Activated CD4-positive, CD25-positive, alpha-beta regulatory T cell (primary cell): ENCODE measurements at places on chromosomes 13 and 19.
A peak's percentile ranks its signal among the peaks of the same experiment; 100 is the strongest.

- DNase-seq: no peak
These were observed 36.3 kb downstream of the ELF1 start for GRCh38 chr13:40982772-40983171.

GRCh38 chr19:37979547-37980082 is 72.6 kb downstream of the SIPA1L3 start:
- no peak for DNase-seq

GRCh38 chr19:10812902-10813404 is 23.1 kb downstream of the TMED1 start:
- no peak for DNase-seq

- DNase-seq: no peak
These were observed 197.8 kb downstream of the TEX29 start for GRCh38 chr13:111518161-111518792.

DNA sequence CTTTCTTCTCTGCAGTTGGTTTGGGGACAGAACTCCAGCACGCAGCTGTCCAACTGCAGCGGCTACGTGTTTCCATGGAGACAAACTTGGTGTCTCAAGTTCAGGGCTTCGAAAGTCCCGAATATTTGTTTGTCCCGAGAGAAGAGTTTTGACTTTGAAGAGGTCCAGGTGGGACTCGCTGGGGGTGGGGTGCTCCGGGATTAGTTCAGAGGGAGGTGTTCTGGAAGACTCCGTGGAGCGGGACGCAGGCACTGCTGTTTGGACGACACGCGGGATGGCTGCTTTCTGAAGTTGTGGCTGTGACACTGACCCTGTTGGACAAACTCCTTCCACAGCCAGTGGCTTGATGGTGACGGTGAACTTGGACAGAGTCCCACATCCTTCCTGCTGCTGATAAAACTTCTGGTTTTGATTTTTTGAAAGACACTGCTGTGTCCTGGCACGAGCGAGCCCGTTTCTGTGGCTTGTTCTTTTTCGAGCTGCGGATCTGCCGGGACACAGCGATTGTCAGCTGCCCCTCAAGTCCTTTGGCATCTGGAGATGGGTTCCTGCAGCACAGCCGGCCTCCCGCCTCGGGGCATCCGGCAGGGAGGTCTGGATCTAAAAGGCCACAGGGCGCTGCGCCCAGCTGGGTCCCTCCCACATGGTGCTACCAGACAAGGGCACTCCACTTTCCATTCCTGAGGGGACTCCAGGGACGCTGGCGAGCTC is 15.9 kb upstream of the RANBP3 start:
- no peak for DNase-seq

DNA sequence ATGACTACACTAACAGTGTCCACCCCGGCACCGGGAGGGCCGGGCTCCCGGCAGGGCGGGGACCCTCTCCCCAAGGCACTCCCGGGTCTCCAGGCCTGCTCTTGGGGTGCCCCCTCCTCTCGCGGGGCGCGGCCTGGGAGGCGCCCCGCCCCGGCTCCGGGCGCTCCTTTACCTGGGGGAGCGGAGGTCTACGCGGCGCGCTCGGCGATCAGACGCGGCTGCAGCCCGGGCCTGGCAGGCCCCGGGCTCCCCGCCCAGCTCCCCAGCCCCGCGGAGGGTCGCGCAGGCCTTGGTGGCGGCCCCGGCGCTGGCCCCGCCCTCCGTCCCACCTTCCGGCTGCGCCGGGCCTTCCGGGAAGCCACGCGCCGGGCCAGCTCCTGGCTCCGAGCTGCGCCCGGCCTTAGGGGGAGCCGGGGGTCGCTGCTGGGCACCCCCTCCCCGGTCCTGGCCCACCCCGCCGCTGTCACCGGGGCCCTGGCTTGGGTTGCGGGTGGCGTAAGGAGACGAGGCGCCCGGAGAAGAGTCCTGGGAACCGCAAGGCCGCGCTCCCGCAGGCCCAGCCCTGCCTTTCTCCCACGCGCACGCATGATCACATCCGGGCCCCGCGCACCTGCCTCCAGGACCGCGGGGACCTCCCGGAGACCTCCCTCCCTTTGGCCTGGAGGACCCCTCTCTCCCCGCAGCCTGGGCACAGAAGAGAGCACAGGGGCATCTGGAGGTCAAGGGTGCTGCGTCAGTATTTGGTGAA is at the start of gene C19orf12:
C19orf12 (minus strand) TSS at position 309 of the 748 bp plus-strand sequence. CDS start 6,848 bp downstream, outside the sequence.
- peak; percentile 38 for DNase-seq

- DNase-seq: no peak
These were observed 11.3 kb downstream of the CACNG6 start for GRCh38 chr19:54002495-54003315.

GRCh38 chr19:41714598-41714997 is 6.2 kb downstream of the CEACAM5 start:
- no peak for DNase-seq

DNA sequence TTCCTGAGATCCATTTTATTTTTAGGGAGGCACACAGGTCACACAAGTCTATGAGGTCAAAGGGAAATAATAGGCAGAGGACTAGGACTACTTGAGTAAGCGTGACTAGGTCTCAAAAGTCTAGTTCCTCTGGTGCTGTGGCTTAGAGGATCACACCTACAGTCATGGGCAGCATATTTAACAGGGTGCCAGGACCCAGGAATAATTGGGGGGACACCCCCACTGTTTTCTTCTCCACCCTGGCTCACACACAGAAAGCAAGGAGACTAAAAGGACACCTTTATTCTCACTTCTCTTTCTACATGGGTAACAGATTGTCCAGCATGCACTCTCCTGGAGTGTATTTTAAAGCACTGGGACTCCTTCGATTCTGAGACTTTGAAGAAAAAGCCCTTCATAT is 26.2 kb downstream of the OXGR1 start:
- no peak for DNase-seq

- no peak for DNase-seq
These were observed 1.6 kb downstream of the FAM83E start for GRCh38 chr19:48613024-48613851.

DNA sequence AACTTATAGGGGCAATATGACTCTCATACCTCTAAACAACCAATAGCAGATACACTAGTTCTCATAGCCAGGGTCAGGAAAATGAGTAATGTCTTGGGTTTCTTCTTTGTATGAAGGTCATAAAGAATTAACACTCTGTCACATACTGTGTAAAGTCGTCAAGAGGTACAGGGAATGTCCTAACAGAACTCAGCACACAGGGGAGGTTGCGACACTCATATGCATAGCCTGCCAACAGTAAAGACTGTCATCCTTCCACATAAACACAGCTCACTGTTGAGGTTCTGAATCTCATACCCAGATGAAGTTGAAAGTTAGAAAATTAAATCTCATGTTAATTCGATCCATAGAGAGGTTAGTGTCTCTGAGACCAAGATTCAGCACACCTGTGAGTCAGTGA is 34.2 kb upstream of the ZNF254 start:
- DNase-seq: no peak

DNA sequence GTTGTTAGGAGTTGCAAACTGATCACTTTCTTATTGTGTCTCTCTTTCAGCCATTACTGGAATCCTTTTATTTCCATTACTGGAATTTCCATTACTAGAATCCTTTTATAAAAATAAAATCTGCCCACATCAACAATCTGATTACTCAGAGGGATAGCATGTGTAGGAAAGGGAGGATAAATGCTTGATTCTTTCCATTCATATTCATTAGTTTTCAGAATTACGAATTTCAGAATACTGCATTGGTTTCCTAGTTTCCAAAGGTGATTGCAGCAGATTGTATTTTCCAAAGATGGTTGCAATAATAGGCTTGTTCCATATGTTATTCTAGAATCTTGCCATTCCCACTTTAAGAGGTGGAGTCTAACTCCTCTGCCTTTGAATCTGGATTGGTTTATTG is 37.1 kb downstream of the ZNF146 start:
- no peak for DNase-seq

- no peak for DNase-seq
These were observed 18.4 kb downstream of the CD177 start for GRCh38 chr19:43371909-43372308.

DNA sequence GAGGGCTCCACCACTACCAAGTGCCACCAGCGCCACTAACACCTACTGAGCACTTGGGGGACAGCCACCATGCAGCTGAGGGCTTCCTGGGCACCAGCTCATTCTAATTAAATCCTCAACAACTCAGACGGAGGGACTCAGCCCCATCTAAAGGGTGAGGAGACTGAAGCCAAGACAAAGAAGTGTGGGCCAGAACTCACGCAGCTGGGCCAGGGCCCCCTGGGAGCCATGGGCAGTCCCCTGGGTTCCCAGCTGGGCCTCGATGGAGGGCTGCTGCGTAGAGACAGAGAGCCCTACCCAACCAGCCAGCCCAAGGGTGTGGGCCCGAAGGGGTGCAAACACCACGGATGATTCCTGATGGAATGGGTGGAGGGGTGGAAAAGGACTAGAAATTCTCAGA is 12.8 kb upstream of the PRKD2 start:
- DNase-seq: no peak

DNA sequence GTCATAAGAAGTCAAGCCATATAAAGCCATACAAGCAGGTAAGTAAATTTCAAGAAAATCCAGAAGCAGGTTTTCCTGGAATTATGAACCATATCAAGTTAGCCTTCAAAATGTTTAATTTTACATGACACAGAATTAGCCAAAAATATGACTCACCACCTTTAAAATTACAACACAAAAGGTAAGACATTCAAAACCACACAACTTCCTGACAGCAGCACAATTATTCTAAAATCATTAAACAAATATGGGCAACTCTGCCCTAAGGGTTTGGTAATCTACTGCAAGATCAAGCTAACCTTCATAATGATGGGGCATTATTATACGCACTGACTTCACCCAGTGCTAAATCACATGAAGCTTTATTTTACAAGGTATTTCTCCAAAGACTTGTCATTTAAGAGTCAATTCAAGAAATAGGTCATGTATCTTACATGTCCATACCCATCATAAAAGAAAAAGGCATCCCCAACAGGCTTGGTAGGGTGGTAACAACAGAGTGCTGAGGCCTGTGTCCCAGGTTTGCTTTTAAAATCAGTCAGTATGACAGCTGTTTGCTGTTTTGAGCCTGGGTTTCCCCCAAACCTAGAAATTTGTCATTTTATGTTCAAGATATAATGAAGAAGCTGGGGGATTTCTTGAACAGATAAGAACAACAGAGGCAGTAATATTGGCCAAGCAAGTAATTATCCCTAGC is 15.2 kb downstream of the RCBTB1 start:
- no peak for DNase-seq

DNA sequence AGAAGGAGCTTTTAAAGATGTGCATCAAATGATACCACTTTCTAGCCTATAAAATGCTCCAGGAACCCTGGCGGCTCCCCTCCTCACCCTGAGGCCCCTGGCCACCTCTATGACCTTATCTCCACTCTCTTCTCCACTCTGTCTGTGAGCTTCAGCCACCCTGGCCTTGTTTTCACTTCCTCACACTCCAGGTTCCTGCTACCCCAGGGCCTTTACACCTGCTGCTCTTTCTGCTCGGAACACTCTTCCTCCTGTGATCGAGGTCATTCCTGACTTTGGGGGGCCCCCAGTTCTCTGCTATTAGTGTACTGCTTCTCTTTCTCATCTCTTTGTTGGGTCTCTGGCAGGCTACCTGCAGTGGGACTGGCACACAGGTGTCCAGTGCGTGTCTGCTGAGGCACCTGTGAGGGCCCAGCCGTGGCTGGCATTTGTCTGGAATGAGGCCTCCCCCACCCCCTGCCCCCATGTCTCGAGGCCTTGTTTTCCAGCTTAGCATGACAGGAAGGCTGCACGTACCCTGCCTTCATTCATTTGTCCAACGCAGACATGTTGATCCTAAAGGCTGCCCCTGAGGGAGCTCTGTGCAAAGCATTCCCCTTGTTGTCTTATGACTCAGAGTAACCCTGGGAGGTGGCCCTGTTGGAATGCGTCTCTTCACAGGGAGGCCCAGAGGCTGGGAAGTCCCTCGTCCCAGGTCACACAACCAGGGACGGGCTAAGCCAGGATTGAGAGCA is 2.3 kb downstream of the DDA1 start:
- no peak for DNase-seq

DNA sequence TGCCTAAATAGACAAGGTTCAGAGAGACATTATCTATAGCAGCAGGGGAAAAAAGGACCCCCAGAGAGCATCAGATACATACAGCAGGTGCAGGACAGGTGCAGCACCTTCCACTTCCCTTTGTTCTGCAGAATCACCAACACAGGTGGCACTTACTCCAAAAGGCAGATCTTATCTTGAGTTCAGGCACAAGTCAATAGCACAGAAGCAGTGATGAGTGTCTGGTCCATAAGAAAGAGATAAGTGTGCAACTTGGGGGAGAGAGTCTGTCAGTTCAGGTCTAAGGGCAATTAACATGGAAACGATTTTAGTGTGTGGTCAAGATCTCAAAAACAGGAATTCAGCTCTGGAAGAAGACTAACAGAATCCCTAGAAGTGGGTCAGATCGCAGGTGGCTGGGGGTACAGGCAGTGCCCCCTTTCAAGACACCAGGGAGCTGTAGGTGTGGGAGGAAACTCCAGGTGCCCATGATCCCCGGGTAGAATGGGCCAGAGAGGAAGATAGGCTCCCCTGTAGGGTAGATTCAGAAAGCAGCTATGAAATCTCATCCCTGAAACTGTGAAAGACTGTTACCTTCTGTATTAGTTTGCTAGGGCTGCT is 40.6 kb downstream of the TNFSF11 start:
- DNase-seq: no peak

GRCh38 chr13:29454931-29455481 is 140.5 kb downstream of the SLC7A1 start:
- DNase-seq: no peak

DNA sequence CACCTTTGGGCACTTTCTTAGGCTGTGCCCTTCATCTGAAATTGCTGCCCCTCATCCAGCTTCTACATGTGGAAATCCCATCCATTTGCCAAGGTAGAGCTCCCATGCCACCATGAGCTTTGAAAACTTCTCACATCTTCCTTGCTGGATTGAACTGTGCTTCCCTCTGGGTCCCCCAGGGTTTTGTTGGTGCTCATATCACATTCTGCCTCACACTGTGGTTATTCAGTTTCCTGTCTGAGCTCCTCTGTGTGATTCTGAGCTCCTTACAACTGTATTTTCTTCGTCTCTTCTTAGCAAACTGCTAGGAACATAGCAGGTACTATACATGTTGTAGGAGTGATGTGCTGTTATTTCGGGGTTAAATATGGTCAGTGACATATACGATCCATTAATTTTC is 74.9 kb upstream of the KL start:
- no peak for DNase-seq

- no peak for DNase-seq
These were observed 82.6 kb upstream of the FARP1 start for GRCh38 chr13:98060282-98060681.

GRCh38 chr13:51647067-51647466 is 62.8 kb downstream of the WDFY2 start:
- DNase-seq: no peak

- DNase-seq: no peak
These were observed 12.5 kb downstream of the POLR1D start for GRCh38 chr13:27634231-27634630.

GRCh38 chr19:49890349-49891311 is 6.1 kb downstream of the IL4I1 start:
- peak; percentile 50 for DNase-seq

- DNase-seq: no peak
These were observed 23.9 kb upstream of the OXGR1 start for GRCh38 chr13:97018029-97018819.

GRCh38 chr19:57682226-57682766 is 519 bp downstream of the ZNF551 start:
- no peak for DNase-seq
